ENCODE measurements at places on chromosomes 13 and 19.
A peak's percentile ranks its signal among the peaks of the same experiment; 100 is the strongest.

- DNase-seq = peak; percentile 14
Measured at GRCh38 chr13:57286511-57287098, 119.6 kb downstream of the PRR20E start.

DNA sequence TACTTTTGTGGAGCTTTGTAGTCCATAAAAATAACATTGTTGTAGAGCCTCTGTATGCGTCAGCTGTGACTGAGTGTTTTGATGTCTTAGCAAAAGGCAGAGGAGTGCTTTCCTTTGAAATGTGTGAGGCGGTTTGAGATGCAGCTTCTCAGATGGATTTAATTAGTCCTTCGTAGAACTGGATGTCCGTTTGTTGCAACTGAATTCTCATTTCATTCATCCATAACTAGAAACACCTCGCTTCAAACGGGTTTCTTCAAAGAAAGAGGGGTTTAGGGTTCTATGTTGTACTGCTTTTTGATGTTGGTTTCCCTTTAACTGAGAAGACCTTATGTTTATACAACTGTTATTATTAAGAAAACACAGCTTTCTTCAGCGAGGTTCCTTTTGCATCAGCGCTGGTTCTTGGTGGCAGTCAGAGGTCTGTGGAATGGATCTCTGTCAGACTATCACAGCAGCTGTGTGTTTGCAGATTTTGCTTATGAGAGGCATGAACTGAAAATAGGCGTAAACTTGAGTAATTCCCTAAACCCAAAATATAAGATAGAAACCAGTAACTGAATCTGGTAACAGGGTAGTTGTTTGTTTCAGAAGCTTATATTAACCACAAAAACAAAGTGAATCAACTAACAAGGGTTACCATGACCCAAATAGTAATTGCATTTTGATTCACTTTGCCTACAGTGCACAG, 194.4 kb downstream of the GGACT start:
- DNase-seq = no peak

DNA sequence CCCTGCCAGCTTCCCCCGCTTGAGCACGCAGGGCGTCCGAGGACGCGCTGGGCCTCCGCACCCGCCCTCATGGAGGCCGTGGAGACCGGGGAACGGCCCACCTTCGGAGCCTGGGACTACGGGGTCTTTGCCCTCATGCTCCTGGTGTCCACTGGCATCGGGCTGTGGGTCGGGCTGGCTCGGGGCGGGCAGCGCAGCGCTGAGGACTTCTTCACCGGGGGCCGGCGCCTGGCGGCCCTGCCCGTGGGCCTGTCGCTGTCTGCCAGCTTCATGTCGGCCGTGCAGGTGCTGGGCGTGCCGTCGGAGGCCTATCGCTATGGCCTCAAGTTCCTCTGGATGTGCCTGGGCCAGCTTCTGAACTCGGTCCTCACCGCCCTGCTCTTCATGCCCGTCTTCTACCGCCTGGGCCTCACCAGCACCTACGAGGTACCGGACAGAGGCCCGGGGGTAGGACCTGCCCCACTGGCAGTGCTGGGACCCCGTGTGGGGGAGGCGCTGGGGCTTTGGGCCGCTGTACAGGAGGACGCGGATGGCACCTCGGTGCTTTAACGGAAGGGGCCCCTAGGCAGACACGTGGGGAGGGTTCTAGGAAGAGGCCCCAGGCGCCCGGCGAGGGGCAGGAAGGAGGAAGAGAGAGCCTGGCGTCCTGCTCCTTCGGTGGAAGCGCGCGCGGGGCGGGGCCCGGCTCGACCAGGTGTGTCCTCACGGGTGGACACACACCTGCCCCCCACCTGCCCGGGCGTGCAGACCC, 681 bp downstream of the SLC5A5 start:
- no peak for DNase-seq

DNA sequence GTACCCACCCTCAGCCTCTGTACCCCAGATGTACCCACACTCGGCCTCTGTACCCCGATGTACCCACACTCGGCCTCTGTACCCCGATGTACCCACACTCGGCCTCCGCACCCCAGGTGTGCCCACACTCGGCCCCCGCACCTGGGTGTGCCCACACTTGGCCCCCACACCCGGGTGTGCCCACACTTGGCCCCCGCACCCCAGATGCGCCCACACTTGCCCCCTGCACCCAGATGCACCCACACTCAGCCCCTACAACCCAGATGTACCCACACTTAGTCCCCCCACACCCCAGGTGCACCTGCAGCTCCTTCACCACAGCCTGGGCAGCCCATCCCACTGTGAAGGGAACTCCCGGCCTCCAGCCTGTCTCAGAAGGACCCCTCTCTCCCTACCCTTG, 69.7 kb downstream of the PEX11G start:
- no peak for DNase-seq

DNA sequence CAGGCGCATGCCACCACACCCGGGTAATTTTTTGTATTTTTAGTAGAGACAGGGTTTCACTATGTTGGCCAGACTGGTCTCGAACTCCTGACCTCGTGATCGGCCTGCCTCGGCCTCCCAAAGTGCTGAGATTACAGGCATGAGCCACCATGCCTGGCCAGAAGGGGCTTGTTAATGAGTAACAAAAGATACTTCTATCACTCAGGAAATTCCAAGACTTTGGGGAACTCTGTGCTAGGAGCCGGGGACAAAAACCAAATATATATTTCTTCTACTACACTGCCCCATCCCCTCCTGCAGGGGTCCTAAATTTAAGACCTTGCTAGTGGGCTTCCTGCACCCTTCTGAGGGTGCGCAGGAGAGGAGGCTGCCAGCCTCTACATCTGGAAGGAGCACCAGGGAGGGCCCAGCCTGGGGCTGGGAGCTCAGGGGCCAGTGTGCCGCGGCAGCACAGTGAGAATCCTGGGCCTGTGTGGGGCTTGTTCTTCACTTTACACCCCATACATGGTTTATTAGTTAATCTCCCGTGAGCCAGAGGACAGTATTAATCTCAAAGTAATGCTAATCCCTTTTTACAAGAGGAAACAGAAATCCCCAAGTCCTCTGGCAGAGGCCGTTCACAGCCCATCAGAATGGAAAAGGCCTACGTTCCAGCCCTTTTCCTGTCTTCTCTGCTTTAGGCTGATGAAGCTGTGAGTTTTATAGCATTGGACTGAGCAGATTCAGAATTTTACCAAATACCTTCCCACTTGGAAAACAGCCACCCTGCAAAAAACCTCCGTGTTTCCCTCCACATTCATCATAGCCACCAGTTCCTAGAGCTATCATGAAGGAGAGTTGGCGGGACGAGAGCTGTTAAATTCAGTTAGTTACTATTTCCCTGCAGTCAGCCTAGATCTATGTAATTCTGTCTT, 44.4 kb upstream of the NPAS1 start:
- no peak for DNase-seq

- DNase-seq = peak; percentile 95
Measured at GRCh38 chr19:10352764-10353671, 13.6 kb upstream of the ICAM3 start.

GRCh38 chr19:57302020-57302465, 18.2 kb upstream of the ZNF543 start:
- DNase-seq = no peak

GRCh38 chr13:84443463-84443862, 561.2 kb upstream of the SLITRK1 start:
- DNase-seq = no peak
